ENCODE measurements at places on chromosomes 13 and 19.

GRCh38 chr19:7159105-7159933, 89.8 kb downstream of the ZNF557 start:
- DNase-seq, result no peak
- no peaks in the 10 kb centered on the region for H3K36me3 ChIP-seq
- no peaks in the 10 kb centered on the region for H3K4me1 ChIP-seq
- no peak overlapping the region for H3K27ac ChIP-seq

DNA sequence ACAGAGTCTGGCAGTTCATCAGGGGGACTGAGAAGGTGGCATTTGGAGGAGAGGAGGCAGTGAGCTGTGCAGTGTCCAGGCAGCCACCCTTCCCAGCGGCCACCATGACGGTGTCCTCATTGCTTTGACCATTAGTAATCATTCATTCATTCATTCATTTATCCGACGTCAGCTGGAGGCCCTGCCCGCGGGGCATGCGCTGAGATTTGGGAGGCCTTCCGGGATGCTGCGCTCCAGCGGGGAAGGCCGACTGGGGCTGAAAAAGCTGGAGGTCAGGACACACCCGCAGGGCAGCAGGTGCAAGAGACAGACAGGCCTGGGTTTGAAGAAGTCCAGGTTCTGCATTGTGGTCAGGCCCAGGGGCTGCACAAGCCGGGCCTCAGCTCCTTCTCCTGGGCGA, 8.9 kb downstream of the TTYH1 start:
- H3K4me3 ChIP-seq, result no peak overlapping the region
- H3K27ac ChIP-seq, result no peak overlapping the region
- no peak for DNase-seq
- no peaks in the 10 kb centered on the region for H3K36me3 ChIP-seq
- H3K4me1 ChIP-seq, result no peaks in the 10 kb centered on the region

- H3K27ac ChIP-seq, result no peak overlapping the region
- DNase-seq, result no peak
- no peak overlapping the region for H3K4me3 ChIP-seq
- no peaks in the 10 kb centered on the region for H3K36me3 ChIP-seq
Measured at GRCh38 chr19:15780610-15781418, 6.6 kb upstream of the OR10H5 start.

DNA sequence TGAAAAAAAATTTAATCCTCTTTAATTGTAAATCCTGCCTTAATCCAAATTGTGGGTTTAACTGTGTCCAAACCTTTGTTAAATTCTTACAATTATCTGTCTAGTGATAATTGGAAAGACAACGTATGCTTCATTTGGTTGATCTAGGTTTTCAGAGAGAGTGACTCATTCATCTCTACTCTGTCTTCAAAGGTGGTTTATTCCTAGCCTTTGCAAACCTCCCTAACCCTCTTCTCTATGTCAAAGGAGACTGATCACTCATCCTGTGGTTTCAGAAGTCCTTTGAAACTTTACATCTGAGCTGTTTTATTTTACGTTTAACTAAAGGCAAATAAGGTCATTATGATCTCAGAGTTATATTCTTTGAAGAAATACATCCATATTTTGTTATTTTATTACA, 8.8 kb upstream of the OXGR1 start:
- DNase-seq, result no peak
- H3K27ac ChIP-seq, result no peak overlapping the region
- no peaks in the 10 kb centered on the region for H3K36me3 ChIP-seq
- no peak overlapping the region for H3K4me3 ChIP-seq
- peaks cover 7% of the 10 kb centered on the region for H3K27me3 ChIP-seq
- no peaks in the 10 kb centered on the region for H3K4me1 ChIP-seq

DNA sequence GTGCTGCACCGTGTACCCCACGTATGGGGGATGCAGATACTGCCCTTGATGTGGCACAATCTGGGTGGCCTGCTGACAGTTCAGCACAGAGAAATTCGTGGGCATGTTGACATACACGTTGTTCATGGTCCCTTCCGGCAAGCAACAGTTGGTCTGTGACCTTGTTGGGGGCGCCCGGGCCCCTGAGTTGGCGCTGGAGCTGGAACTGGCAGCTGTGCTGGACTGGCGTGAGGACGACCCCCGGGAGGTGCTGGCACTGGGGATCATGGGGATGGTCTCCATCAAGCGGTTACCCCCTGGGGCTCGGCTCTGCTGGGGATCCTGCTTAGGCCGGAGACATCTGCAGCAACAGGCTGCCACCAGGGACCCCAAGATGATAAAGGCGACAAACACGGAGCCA, 5.2 kb downstream of the SHISA2 start:
- no peaks in the 10 kb centered on the region for H3K36me3 ChIP-seq
- peaks cover 59% of the 10 kb centered on the region for H3K27me3 ChIP-seq
- no peak overlapping the region for H3K4me3 ChIP-seq
- no peak for DNase-seq
- H3K4me1 ChIP-seq, result peaks cover 20% of the 10 kb centered on the region

GRCh38 chr19:41018736-41019290, 27.7 kb downstream of the CYP2B6 start:
- H3K4me3 ChIP-seq, result no peak overlapping the region
- H3K4me1 ChIP-seq, result peaks cover 2% of the 10 kb centered on the region
- no peaks in the 10 kb centered on the region for H3K36me3 ChIP-seq
- H3K27me3 ChIP-seq, result peaks cover 31% of the 10 kb centered on the region
- H3K27ac ChIP-seq, result no peak overlapping the region

GRCh38 chr19:36392916-36393673, 14.1 kb upstream of the ZFP14 start:
- no peak overlapping the region for H3K4me3 ChIP-seq
- no peak for DNase-seq
- H3K36me3 ChIP-seq, result peaks cover 49% of the 10 kb centered on the region
- no peak overlapping the region for H3K27ac ChIP-seq
- H3K4me1 ChIP-seq, result no peaks in the 10 kb centered on the region

GRCh38 chr13:73365252-73365651, 306.4 kb downstream of the KLF5 start:
- H3K36me3 ChIP-seq, result no peaks in the 10 kb centered on the region
- no peak overlapping the region for H3K27ac ChIP-seq
- H3K27me3 ChIP-seq, result no peaks in the 10 kb centered on the region
- no peaks in the 10 kb centered on the region for H3K4me1 ChIP-seq
- no peak for DNase-seq

DNA sequence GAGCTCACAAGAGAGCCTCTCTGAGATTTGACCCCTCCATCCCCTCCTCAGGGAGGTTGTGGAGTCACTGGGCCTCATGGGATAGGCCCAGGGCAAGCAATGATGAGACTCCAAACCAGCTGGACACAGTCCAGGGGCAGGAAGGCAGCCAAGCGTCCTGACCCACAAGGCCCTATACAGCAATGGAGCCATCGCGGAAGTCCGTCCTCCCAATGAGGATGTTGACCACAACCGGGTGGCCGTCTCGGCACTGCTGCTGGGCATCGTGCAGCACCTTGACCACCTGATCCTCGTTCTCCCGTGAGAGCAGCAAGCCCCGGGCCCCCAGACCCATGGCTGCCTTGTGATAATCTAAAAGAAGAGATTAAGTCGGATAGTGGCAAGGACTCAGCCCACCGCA, 7.9 kb downstream of the SYDE1 start:
- DNase-seq, result no peak
- H3K27me3 ChIP-seq, result no peaks in the 10 kb centered on the region
- H3K4me3 ChIP-seq, result no peak overlapping the region
- no peak overlapping the region for H3K27ac ChIP-seq
- H3K36me3 ChIP-seq, result peaks cover 33% of the 10 kb centered on the region

- H3K27me3 ChIP-seq, result peaks cover 68% of the 10 kb centered on the region
- H3K4me3 ChIP-seq, result no peak overlapping the region
- no peaks in the 10 kb centered on the region for H3K36me3 ChIP-seq
- H3K4me1 ChIP-seq, result peaks cover 2% of the 10 kb centered on the region
- no peak overlapping the region for H3K27ac ChIP-seq
- DNase-seq, result no peak
Measured at GRCh38 chr19:13507053-13507611, 853 bp upstream of the CACNA1A start.

- no peak overlapping the region for H3K27ac ChIP-seq
- peaks cover 48% of the 10 kb centered on the region for H3K36me3 ChIP-seq
- no peaks in the 10 kb centered on the region for H3K27me3 ChIP-seq
- no peak overlapping the region for H3K4me3 ChIP-seq
Measured at GRCh38 chr13:113970810-113971470, 2.9 kb downstream of the C13orf46 start.

DNA sequence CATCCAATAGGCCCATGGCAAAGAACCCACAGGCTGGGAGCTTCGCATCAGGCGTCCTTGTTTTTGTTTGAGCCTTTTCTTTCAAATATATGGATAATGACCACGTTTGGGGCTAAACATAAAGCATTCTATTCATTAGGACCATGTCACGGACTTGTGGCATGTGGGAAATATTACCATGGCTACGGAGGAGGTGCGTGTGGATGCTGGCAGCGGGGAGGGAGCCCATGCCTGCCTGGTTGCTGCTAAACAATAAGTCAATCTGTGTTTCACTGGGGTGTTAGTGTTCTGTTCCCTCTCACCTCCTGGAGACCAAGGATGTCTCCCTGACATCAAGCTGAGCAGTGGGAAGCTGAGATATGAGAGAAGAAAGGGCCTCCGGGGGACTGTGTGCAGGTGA, 121.1 kb downstream of the IRS2 start:
- no peak for DNase-seq
- H3K4me3 ChIP-seq, result no peak overlapping the region
- H3K4me1 ChIP-seq, result no peaks in the 10 kb centered on the region
- H3K27me3 ChIP-seq, result no peaks in the 10 kb centered on the region

- no peaks in the 10 kb centered on the region for H3K4me1 ChIP-seq
- no peak for DNase-seq
- peaks cover 10% of the 10 kb centered on the region for H3K27me3 ChIP-seq
Measured at GRCh38 chr19:1531587-1531986, 7.7 kb downstream of the PLK5 start.

- no peak overlapping the region for H3K27ac ChIP-seq
- H3K4me3 ChIP-seq, result no peak overlapping the region
- peaks cover 20% of the 10 kb centered on the region for H3K4me1 ChIP-seq
- no peaks in the 10 kb centered on the region for H3K36me3 ChIP-seq
Measured at GRCh38 chr19:2529473-2529918, 53.6 kb downstream of the GADD45B start.

GRCh38 chr13:34416971-34417380, 525.1 kb upstream of the NBEA start:
- H3K4me1 ChIP-seq, result no peaks in the 10 kb centered on the region
- no peaks in the 10 kb centered on the region for H3K27me3 ChIP-seq
- DNase-seq, result no peak
- no peak overlapping the region for H3K4me3 ChIP-seq
- no peak overlapping the region for H3K27ac ChIP-seq
- no peaks in the 10 kb centered on the region for H3K36me3 ChIP-seq

- no peaks in the 10 kb centered on the region for H3K36me3 ChIP-seq
- no peak overlapping the region for H3K27ac ChIP-seq
- H3K27me3 ChIP-seq, result peaks cover 24% of the 10 kb centered on the region
- no peak overlapping the region for H3K4me3 ChIP-seq
Measured at GRCh38 chr13:20125783-20126165, 35.1 kb downstream of the GJA3 start.
